NCI-H526 (cell line): ENCODE measurements at places on chromosomes 11 and 22.

DNA sequence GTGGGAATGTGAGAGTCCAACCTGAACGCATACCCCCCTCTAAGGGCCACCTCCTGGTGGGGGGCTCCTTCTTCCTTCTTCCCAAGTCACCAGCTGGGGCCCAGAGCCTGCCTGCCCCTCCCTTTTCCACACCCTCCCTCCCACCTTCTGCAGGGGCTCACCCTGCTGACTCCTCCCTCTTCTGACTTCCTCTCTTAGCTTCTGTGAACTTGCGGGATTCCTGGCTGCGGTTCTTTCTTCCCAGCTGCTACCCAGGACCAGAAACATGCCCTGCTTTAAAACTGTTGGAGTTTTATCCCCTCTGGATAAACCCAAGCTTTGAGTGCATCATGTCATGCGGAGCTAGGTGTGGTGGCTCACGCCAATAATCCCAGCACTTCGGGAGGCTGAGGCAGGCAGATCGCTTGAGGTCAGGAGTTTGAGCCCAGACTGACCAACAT, 10.2 kb downstream of the LRRC74B start:
- DNase-seq, result no peak

GRCh38 chr11:117818041-117818873, 6.3 kb downstream of the FXYD2 start:
- no peak for DNase-seq

DNA sequence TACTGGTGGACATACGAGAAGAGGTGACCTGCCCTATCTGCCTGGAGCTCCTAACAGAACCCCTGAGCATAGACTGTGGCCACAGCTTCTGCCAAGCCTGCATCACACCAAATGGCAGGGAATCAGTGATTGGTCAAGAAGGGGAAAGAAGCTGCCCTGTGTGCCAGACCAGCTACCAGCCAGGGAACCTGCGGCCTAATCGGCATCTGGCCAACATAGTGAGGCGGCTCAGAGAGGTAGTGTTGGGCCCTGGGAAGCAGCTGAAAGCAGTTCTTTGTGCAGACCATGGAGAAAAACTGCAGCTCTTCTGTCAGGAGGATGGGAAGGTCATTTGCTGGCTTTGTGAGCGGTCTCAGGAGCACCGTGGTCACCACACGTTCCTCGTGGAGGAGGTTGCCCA, 6.9 kb downstream of the TRIM6 start:
- DNase-seq, result no peak

GRCh38 chr11:60985991-60986915, 14.8 kb downstream of the CD6 start:
- DNase-seq, result no peak

- DNase-seq, result no peak
These were observed 2.5 kb upstream of the IGLL5 start for GRCh38 chr22:22884888-22885840.

- DNase-seq, result no peak
These were observed 87.9 kb downstream of the NCAM1 start for GRCh38 chr11:113048820-113049768.

DNA sequence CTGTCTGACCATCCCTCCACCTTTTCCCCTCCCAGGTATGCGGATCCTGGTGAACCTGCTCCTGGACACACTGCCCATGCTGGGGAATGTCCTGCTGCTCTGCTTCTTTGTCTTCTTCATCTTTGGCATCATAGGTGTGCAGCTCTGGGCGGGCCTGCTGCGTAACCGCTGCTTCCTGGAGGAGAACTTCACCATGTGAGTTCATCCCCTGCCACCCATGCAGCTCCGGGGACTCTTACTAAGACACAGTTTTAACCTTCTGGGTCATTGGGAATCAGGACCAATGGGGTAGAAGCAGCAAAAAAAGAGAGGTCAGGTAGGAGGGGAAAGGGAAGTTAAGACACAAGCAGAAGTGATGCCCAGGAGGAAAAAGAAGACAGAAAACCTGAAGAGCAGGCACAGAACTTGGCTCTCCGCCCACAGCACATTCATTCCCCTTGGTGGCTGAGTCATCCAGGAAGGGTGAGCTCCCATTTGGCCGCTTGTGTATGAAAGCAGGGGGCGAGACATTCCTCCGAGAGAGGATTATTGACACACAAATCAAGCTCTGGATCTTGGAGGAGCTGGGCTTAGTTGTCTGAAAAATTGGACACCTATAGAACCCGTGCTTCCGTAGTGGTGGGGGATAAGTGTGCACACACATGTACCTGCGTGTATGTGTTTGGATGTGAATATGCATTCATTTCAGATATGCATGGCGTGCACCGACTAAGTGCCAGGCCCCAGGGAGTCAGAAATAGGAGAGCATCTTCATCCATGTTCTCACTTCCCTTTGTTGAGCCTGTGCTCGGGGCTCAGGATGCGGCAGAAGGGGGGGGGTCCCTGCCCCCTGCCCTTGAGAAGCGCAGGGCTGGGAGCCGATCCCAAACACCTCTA, 64.2 kb downstream of the CACNA1I start:
- no peak for DNase-seq

- no peak for DNase-seq
These were observed 18.8 kb downstream of the TRIM34 start for GRCh38 chr11:5643585-5643984.

- DNase-seq, result no peak
These were observed 5.8 kb upstream of the NECTIN1 start for GRCh38 chr11:119734788-119735187.

DNA sequence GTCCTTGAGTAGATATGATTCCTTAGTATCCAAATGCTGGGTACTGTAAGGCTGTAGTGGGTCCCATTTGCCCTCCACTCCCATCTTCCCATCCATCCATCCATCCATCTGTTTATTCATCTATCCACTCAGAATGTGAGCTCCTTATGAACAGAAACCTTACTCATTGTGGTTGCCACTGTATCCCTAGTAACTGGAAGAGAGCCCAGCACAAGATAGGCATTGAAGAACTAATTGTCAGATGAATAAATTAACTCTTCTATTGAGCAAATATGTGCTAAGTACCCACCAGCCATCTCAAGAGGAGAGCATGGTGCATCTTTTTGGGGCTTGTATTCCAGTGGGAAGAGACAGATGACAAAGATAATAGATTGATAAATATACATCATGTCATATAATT, 86.4 kb upstream of the SEZ6L start:
- no peak for DNase-seq

- DNase-seq, result no peak
These were observed 11.7 kb downstream of the KRTAP5-6 start for GRCh38 chr11:1708716-1709115.

DNA sequence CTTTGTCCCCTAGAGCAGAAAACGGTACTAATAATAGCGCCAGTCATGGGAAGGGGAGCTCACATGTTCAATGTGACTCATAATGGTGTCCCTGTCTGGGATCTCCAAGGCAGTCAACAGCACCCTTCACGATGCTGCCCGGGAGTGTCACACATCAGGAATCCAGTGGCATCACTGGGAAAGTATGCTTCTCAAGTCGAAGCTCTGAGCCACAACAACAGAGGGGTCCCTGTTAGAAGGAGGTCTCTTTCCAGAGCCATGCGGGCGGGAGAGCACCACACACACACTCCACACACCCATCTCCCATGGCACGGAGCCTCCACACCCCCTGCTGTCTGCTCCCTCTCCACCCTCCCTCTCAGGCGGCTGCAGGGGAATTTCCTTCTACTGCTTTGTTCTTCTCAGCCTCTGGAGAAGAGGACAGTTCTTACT, 119.7 kb downstream of the ETS1 start:
- DNase-seq, result no peak

GRCh38 chr22:47374273-47374771, 611.9 kb downstream of the TBC1D22A start:
- DNase-seq, result no peak

DNA sequence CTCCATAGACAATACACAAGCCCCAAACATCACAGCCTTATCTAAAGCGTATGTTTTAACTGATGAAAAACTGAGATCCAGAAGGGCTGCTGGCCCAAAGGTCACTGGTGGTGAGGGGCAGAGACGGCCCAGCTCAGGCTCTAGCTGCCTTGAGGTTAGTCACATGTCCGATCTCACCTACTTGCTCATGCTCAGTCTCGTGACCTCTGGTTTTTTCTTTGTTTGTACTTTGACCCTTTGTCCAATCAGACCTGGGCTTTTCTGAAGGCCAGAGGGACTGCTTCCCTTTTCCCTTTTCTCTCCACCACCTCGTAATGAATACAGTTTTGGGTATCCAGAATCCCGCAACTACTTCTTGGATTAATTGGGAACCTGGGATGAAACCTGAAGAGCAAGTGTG, 28.6 kb downstream of the MMP20 start:
- DNase-seq, result no peak
